ENCODE measurements at places on chromosomes 7 and 10. TPM values are rescaled to one million over a fixed set of nuclear protein-coding genes. Genes with fewer than 3 reads are reported as not detected.

Gene KLF14
- 0.42 TPM for total RNA-seq

Gene GRM8
- total RNA-seq, result 1.5 TPM

Gene KCP
- 0.90 TPM for total RNA-seq

Gene ITGB1
- 288 TPM for total RNA-seq

Gene HIPK2
- 24.9 TPM for total RNA-seq

Gene CALCR
- 0.66 TPM for total RNA-seq

Data from tibial nerve (tissue), 4 donors.